Stimulated activated CD4-positive, alpha-beta T cell treated with anti-CD3 and anti-CD28 coated beads, Interleukin-2, amount 100 ng/mL, for 4 hours (primary cell): ENCODE measurements at places on chromosomes 16 and 17.

DNA sequence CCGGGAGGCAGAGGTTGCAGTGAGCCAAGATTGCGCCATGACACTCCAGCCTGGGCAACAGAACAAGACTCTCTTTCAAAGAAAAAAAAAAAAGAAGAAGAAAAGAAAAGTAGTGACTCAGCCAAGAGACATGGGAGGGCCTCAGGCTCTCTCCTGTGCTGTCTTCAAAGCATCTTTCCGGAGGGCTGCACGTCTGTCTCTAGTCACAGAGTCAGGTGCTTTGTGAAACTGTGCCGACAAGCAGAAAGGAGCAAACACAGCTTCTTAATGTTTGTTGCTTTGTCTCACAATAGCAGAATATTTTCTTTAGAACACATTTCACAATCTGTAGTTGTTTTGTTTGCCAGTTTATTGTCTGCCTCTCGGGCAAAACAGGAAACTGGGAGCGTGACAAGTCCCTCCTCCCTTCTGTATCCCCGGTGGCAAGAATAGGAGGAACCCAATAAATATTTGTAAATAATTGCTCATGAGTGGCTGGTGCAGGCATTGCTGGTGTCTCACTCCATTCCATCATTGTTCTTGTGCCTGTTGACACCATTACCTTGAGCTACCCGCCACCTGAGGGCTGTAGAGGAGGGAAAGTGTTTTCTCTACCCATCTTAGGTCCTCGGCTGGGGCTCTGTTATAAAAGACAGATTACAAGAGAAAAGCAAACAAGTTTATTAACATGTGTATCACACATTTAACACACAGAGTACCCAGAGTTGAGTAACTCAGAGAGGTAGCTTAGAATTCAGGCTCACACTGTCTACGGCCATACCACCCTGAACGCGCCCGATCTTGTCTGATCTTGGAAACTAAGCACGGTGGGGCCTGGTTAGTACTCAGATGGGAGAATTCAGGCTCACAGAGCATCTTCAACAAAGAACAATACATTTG, 5.5 kb downstream of the GAST start:
- peak; percentile 22 for DNase-seq

GRCh38 chr16:2858245-2859025, 465 bp upstream of the PRSS22 start:
- no peak for DNase-seq

DNA sequence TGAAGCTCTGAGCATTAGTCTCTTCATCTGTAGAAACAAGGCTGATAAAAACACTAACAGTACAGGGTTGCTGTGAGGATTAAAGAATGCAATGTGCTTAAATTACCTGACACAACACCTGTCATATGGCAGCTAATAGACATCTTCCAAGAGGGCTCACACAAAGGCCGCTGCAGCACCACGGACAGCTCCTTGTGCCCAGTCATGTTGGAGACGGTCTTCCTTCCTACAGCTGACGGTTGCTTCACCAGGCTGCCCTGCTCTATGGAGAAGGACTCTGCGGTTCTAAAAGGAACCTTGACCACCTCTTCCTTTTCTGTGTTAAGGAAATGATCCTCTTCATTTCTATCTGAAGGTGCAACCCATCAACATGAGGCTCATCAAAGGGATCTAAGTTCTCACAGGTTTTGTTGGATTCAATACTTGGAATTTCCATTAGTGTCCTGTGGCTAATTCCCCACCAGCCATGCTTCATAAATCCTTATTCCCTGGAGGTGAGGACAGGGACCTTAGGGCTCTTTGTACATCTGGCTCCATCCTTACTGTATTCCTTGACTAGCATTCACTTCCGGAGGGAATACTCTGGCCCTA, 138.9 kb upstream of the CES5A start:
- DNase-seq = no peak

GRCh38 chr17:12619459-12620199, 46.1 kb upstream of the MYOCD start:
- no peak for DNase-seq

DNA sequence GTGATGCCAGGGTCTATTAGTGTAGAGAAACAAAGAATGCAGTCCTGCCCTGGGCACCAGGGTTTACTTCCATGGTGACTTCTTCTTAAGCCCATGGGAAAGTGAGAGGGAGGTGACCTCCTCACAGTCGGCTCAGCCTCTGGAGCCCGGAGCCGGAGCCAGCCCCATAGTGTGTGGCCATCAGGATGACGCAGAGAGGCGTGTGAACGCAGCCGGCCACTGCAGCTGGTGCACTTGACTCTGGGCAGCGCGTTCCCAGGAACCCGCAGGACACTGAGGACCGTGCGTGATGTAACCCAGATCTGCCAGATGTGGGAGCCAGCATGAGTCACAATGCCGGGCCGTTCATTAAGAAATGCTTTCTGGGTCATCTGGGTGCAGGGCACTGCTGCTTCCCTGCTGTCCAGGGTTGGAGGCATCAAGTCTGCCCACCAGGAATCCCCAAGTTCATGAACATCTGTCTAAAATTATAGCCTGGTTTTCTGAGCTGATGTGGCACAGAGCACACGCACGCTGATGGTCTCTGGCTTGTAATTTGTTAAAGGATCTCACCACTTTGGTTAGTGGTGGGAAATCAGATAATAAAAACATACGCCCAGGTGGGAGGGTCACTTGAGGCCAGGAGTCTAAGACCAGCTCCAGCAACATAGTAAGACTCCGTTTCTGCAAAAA, 114.1 kb downstream of the PITPNC1 start:
- no peak for DNase-seq

GRCh38 chr16:23432176-23433128, 20.5 kb downstream of the COG7 start:
- no peak for DNase-seq

DNA sequence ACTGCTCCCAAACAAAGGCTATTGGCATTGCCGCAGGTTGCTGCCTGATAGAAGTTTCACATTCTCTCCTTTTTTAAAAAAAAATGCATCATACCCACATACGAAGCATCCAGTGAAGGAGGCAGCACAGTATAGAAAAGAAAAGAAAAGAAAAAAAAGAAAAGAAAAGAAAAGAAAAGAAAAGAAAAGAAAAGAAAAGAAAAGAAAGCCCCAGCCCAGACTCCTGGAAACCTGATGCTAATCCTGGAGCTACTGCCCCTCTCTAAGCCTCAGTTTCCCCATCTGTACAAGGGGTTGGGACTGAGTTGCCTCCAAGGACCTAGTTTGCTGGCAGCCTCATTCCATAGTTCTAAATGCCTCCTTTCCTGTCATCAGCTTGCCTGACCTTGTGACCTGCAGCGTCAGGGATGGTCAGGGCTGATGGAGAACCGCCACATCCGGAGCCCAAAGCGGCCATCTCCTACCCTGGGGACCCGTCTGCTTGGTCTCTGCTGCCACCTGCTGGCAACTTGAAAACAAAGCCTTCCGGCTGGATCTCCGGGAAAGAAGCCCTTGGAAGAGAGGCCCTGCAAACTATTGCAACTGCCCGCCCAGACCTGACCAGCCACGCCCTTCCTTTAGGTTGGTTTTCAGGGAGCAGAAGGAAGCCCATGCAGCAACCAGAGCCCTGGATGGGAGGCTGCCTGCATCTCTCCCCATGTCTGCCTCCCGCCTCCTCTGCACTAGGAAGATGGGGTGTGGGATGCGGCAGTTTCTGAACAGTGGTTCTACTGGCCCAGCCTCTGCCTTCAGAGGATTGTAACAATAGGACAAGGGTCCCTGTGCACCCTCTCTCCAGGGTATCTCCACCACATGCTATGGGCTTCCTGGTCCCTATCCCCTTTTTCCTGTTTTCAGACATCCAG, 13.0 kb downstream of the AIPL1 start:
- DNase-seq = peak; percentile 55

GRCh38 chr17:72504783-72505182, 384.0 kb downstream of the SOX9 start:
- DNase-seq = no peak

DNA sequence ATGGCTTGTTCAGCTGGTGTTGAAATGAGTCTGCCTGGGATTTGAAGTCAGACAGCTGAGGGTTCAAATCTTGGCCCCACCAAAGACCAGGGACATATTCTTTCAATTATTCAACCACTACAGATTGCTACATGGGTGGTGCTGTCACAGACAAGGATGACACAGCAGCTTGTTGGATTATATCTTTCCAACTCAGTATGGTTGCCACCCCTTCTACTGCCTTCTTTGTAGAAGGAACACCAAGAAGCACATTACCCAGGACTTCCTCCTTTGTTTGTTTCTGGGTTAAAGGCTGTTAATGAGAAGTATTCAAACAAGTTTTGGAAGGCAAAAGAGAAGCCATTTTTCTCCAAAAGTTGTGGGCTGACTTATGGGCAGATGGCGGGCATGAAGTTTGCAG, 78.6 kb downstream of the COPRS start:
- DNase-seq = no peak

GRCh38 chr16:65600629-65601028, 478.8 kb upstream of the CDH11 start:
- no peak for DNase-seq

DNA sequence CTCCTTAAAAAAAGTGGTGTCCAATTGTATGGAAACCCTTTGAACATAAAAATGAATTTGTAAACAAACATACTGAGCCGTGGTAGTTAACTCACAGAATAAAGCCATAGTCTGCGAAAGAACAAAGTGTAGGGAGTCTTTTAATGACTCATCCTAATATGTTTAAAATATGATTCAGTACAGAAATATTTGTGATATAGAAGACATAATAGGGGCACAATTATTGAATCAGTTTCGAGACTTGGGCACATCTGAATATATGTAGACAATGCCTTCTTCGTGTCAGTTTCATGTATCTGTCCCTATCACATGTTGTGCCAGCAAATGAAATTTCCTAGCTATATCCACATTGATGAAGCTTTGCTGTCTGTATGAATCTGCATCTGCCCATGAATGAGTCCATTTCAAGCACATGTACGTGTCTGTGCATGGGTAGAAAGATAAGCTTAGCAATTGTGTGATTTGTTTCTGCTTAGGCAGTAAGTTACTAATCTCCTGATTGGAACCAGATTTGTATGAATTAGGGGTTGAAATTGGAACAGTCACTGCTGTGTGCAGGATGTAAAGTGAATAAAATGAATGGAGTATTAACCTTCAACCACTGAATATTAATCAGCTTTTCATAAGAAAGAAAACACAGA, 112.5 kb upstream of the SOX9 start:
- DNase-seq = no peak

GRCh38 chr17:43822570-43823190, 10.3 kb downstream of the MPP3 start:
- DNase-seq = no peak

GRCh38 chr16:85819771-85820170, 20.3 kb downstream of the COX4I1 start:
- no peak for DNase-seq

- DNase-seq = no peak
These were observed 22.1 kb upstream of the GNA13 start for GRCh38 chr17:65078441-65079160.

- no peak for DNase-seq
These were observed 50.1 kb downstream of the TOM1L2 start for GRCh38 chr17:17922070-17922614.

DNA sequence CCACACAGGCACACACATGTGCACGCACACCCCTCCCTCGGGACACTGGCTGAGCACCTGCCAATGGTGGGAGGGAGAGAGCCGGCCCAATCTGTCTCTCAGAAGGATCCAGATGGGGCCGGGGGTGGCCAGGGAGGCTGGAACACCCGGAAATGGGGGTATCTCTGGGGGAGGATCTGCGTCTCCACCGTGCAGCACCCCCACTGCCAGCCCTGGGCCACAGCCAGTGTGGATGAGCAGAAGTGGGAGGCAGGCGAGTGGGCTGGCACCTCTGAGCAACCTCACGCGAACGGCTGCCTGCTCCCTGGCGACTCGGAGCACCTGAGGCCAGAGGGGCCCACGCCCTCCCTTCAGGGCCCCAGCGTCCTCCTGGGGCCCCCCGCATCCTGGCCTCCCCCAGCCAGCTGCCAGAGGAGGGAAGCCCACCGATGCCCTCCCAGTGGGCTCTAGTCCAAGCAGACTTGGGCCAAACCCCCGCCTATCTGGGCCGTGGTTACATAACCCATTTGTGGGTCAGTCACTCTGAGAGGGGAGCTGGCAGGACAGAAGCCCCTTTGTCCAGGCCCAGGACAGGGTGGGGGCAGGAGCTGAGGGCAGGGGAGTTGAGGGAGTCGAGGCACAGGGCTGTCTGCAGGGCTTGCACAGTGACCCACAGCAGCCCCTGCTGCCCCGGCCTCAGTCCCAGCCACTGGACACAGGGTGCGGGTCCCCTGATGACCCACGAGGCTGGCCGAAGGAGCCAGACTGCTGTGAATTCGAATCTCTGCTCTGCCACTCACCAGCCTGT, 5.6 kb downstream of the CASKIN1 start:
- DNase-seq = no peak

DNA sequence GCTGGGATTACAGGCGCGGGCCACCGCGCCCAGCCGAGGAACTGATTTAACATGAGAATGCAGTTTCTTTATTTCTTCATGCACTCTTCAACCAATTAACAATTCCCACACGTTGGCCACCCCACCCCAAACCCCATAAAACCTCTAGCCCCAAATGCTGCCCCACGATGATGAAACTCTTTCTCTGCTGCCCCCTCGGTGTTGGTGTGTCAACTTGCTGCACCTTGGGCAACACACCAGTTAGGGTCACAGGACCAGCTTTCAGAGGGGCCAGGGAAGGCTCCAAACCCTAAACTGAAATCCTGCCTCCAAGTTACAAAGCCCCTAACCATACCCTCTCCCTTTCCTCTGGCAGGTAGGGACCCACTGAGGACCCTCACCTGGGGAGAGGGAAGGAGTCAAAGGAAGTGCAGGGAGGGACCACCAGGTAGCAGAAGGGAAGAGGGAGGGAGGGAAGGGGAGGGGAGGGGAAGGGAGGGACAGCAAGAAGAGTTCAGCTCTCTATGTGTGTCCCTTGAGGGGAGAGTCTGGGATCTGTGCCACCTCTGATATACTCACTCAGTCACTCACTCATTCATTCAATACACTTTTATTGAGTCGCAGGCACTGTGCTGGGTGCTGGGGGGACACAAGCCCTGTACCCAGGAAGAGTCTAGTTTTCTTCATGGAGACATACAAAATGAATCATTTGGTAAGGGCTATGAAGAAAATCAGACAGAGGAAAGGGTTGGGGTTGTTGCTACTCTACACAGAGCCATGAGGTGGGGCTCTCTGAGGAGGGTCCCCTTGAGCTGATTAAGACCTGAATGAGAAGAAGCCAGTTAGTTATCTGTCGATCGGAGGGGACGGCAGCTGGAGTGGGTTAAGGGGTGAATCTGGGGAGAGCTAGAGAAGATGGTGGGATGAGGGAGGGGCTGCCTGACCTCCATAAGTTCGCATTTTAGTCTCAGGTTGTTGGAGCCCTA, 3.9 kb downstream of the PLXDC1 start:
- DNase-seq = no peak

- DNase-seq = no peak
These were observed 27.1 kb downstream of the CACNA1G start for GRCh38 chr17:50587571-50587970.

- no peak for DNase-seq
These were observed 2.1 kb upstream of the TEX19 start for GRCh38 chr17:82356845-82357355.

DNA sequence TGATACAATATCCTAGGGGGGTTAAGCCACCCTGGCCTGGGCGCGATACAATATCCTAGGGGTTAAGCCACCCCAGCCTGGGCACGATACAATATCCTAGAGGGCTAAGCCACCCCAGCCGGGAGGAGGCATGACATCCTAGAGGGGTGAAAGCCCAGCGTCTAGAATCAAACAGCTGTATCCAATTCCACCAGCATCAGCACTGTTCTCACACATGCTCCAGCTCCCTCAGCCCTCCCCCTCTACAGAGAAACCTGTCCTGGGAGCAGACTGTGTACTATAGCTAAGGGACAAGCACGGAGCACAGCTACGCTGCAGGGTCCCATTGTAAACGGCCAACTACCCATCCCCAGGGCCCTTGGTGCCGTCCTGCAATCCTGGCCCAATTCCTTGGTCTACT, 6.2 kb downstream of the GINS2 start:
- no peak for DNase-seq

- no peak for DNase-seq
These were observed 26.7 kb downstream of the PIMREG start for GRCh38 chr17:6470751-6471521.
